Stimulated activated naive CD4-positive, alpha-beta T cell (primary cell): ENCODE measurements at places on chromosomes 1 and 21.

DNA sequence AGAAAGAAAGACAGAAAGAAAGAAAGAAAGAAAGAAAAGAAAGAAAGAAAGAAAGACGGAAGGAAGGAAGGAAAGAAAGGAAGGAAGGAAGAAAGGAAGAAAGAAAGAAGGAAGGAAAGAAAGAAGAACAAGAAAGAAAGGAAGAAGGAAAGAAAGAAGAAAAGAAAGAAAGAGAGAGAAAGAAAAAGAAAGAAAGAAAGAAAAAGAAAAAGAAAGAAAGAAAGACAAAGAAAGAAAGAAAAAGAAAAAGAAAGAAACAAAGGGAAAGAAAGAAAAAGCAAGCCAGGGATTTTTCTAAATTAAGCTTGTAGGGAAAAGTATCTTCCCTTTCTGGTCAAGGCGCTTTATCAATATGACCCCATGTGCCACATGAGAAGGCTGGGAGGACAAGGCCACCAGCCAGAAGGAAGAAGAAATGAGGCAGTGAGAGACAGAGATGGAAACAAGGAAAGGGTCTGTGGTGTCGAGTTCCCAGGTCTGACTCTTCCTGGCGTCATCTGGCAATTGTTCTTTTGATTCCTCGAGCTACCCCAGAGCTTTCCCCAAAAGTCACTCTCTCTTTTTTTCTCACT, 88.4 kb upstream of the LPGAT1 start:
- no peak for DNase-seq

DNA sequence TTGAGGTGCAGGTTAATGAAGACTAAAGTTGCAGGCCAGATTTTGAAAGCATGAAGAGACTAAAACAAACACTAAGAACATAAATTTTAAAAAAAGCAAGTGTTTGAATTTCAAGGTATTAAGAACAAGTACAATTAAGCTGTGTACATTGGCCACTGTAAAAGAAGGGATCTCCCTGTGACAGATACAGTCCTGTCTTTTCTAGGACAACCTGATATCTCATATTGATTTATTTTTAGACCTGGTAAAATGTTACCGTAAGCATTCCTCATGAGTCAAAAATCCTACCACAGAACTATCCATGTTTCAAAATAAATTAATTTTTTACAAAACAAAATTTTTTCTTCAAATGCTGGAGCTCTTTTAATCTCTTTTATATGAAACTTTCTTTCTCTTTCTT, 39.4 kb downstream of the SLC22A15 start:
- DNase-seq = no peak

DNA sequence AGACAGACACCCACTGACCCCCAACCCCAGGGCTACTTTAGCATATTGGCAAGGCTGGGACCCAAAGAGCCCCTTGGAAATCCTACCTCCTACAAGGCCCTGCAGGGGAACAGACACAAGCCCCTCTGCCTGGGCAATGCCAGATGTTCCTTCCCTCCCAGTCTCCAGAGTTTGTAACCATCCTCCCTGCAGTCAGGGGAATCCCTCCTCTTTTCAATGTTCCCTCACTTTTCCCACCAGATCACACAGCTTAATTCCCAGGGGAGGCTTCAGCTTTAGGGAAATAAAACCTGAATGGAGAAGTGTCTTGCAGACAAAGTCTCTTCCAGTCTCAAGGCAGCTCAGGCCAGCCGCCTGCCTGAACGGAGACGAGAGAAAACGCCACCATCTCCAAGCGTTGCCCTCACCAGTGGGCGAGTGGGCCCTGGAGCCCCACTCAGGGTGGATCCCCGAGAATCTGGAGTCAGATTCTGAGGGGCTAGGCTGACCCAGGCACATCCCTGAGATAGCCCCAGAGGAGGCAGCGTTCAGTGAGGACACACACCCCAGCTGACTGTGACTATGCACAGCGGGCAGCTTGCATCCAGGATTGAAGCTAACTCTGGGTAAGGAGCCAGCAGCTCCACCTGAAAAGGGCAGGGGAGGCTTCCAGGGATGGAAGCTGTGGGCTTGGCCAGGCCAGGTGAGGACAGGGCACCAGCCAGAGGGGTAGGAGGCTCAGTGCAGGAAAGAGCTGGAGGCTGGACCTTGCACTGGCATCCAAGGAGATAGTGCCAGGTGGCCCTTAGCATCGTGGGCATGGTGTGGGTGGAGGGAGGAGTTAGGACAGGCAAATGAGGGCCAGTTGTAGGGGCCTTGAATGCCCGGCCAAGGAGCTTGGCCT, 44.0 kb upstream of the ZC3H12A start:
- DNase-seq = no peak

DNA sequence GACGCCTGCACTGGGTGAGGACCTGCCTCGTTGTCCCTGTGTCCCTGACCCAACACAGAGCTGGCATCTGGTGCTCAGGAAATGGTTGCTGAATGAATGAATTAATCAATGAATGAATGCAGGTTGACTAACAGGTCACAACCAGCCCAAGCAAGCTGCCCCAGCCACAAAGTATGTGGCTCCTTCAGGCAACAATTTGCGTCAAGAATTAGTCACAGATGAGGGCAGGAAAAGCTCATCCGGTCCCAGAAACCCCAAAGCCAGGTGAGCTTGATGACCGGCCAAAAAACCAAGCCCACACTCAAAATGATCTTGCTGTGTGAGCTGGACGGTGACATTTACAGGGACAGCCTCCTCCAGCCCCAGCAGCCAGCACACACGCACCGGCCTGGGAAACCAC, 40.6 kb upstream of the GPR153 start:
- DNase-seq = no peak

DNA sequence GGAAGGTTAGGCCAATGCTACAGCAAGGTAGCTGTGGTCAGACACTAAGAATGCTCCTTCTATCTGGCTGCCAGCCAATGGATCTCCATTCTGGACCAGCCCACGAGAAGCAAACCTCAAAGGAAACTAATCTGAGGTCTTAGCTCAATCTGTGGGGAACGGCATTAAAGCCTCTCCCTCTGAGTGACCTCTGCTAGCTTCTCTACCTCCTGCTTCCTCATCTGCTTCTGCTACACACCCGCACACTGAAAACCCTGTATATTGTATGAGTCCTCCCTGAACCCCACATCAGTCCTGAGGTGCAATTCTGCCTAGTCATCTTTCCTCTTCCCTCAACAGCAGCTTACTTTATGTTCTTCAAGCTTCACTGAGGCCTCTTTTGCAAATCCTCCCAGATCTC, 6.9 kb upstream of the GALE start:
- no peak for DNase-seq

DNA sequence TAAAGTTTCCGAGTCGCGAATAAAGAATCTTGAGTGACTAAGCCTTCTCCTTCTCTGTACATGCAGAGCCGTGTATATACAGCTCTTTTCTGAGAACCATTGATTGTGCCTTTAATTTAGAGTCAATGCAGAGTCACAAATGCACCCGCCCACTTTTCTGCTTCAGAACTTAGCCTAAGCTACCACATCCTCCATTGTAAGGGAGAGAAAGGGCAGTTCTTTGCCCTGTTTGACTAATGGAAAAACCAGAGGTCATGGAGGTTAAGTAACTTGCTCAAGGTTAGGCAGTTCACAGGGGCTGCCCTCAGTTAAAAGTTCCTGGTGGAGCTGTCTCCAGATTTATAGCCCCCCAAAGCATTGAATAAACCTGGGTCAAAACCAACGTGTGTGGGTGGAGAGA, 139.6 kb downstream of the TOMM20 start:
- no peak for DNase-seq

DNA sequence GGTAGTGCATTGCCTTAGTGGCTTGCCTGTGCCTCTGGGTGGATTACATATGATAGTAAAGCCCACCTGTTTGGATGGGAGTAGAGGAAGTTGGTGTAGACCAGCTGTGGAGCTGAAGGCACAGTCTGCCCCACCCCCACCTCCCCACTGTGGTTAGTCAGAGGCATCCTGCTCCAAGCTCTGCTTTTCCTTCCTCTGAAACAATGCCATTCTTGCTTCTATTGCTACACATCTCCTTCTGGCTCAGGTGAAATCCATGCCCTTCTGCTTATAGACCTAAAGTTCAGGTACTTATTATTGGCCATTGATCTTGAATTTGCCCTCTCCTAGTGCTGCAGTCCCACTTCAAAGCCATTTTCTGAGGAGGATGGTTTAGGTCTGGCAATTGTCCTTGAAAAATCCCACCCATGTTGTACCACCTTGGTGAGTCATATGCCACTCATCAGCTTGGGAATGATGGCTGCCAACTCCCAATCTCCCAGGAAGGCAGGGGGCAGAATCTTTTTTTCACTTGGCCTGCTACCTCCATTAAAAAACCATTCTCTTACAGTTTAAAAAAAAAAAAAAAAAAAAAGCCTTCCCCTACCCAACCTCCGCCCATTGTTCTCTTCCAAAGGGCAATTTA, 6.7 kb upstream of the TXLNA start:
- no peak for DNase-seq

DNA sequence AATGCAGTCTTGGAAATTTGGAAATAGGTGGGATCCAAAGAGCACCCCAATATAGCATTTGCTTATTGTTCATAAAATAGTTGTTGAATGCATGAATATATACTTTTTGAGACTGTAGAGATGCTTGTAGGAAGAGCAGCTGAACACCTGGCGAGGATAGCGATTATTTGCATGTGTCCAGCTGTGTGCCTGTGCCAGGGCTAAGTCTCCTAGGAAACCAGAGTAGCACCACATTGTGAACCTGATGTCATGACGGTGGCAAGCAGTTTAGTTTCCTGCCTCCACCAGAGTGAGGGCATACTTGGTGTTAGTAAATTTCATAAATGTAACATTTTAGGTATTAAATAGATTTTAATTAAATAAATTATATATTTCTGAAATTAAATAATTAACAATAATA, 37.3 kb upstream of the IRF2BP2 start:
- no peak for DNase-seq

DNA sequence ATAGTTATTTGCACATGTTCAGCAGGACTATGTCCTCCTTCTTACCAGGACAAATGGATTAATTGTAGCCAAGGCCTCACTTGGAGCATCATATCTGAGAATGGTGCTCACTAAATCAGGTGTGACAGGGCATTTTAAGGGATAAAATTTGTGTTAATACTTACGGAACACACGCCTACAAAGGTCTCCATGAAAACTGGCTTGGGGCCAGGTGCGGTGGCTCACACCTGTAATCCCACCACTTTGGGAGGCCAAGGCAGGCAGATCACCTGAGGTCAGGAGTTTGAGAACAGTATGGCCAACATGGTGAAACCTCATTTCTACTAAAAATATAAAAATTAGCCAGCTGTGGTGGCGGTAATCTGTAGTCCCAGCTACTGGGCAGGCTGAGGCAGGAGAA, 75.1 kb upstream of the CAPZB start:
- no peak for DNase-seq

- no peak for DNase-seq
Measured at GRCh38 chr1:66460776-66461175, 73.2 kb upstream of the SGIP1 start.

DNA sequence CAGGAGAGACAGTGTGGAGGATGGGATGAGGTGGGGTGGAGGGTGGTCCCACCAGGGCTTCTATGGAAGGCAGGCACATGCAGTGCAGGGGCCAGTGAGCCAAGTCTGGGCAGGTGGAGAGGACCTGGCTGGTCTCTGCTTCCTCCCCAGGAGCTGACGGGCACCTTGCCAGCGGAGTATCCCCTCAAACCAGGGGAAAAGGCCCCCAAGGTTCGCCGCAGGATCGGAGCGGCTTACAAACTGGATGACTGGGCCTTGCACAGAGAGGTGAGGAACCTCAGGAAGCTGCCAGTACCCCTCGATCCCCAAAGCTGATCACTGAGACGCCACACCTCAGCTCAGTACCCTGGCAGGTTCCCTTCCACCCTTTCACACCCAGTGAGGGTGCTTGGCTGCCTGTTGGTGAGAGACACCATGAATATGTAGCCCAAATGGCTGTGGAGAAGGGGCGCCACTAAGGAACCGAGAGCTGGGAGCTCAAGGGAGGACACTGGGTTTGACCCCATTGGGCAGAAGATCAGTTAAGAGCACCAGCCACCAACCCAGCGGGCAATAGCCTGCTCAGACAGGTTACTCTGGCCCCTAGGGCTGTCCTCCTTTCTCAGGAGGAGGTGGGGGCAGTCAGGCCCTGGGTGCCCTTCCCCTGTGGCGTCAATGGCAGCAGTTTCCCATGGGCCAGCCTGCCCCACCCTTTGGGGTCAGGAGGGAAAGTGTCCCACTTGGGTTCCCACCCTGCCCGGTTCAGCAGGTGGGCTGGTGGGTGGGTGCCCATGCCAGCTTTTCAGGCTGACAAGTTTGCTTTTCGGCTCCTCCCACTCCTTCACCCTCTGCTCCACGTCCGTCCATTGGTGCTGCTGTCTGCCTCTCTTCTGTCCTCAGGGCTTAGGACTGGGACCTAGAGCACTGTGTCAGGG, 5.5 kb downstream of the INAVA start:
- no peak for DNase-seq

DNA sequence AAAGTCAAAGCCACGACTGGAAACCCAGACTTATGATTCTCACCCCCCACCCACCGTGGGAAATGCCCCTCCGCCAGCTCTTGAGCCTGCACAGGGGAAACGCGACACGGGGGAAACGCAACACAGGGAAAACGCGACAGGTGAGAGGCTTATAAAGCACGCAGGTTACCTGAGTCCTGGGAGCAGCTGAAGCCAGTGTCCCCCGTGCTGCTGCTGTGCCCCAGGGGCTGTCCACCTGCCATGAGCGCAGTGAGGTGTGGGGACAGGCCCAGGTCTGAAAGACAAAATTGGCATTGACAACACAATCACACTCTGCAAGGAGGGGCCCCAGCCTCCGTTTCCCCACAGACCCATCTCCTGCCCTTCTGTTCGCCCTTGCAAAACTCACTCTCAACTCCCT, 46.3 kb downstream of the GPR161 start:
- DNase-seq = no peak

DNA sequence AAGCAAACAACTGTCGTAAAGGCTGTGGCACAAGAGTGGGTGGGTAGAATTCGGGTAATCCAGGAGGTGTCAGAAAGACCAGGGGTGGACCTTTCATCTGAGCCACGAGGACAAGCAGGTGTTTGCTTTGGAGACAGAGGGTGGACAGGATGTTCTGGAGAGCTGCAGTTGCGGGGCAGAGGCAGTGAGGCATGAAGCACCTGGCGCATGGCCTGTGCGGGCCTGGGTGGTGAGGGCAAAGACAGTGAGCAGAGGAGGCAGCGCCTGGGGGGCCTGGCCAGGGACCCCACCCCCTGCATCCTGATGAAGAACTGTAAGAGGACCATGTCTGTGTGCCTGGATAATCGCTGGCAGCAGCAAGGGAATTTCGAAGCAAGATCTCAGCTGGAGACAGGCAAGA, 24.9 kb downstream of the KIF26B start:
- no peak for DNase-seq

- no peak for DNase-seq
Measured at GRCh38 chr1:231376875-231377549, 38.9 kb downstream of the SPRTN start.
